AML-193 (cell line): ENCODE measurements at places on chromosomes 6 and 20.

- DNase-seq: no peak
These were observed 35.0 kb upstream of the TENT5A start for GRCh38 chr6:81787313-81788068.

- DNase-seq: no peak
These were observed at the start of gene TMEM200A for GRCh38 chr6:130365166-130366106. Gene TMEM200A (plus strand): TSS chr6:130366017. CDS start chr6:130440423, 74,406 bp downstream.

GRCh38 chr6:112149719-112150263 lies 62.4 kb downstream of the FAM229B start:
- no peak for DNase-seq

- no peak for DNase-seq
These were observed 50.0 kb downstream of the SYNJ2 start for GRCh38 chr6:158031381-158032353.

- no peak for DNase-seq
These were observed 77.6 kb downstream of the AKAP7 start for GRCh38 chr6:131212913-131213312.

DNA sequence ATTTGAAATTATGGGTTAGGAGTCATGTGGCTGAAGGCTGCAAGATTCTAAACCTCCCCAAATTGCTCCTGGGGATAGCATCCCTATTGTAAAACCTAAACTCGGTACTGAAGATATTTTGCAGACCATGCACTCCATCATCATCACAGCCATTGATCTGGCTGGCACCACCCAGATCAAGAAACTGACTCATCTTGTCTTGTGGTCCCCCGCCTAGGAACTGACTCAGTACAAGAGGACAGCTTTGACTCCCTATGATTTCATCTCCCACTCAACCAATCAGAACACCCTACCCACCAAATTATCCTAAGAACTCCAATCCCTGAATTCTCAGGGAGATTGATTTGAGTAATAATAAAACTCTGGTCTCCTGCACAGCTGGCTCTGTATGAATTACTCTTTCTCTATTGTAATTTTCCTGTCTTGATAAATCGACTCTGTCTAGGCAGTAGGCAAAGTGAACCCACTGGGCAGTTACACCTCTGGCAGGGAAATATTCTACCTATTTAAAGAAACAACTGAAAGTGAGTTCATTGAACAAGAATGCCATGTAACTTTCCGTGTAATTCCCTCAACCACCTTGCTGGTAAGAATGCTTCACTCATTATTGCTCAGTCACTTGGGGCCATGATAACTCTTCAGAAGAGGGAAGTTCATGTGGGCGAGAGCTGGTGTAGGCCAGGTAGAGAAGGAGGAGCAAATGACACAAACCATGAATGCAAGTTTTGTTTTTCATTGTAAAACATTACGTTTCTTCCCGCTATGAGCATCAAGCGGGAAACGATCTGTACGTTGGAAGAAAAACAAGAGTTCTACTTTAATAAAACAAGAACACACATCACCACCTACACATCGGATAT lies 602.9 kb upstream of the ARID1B start:
- DNase-seq: no peak

- no peak for DNase-seq
These were observed 63.8 kb downstream of the GMDS start for GRCh38 chr6:2181567-2181966.

GRCh38 chr6:39440039-39440426 lies 117.5 kb upstream of the KCNK16 start:
- no peak for DNase-seq

DNA sequence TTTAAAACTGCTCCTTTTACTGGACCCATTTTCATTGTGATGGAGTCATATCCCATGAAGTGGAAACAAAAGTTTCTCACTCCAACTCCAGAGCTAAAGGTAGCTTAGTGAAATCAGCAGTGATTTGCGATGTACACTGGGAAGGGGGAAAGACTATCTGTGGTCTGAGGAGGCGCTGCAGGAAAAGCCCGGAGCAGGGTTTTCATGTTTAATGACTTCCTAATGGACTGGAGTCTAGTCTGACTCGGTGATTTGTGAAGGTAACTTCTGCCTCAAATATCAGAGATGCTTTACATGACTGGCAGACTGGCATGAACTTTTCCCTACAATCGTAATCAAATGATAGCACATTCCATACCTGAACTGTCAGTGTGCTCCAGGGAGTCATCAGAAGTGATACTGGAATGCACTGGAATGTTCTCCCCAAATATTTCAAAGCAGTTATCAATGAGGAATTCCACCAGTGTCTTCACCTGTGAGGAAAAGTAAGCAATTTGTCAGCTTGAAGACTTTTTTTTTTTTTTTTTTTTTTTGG lies 7.0 kb downstream of the TAGAP start:
- no peak for DNase-seq

DNA sequence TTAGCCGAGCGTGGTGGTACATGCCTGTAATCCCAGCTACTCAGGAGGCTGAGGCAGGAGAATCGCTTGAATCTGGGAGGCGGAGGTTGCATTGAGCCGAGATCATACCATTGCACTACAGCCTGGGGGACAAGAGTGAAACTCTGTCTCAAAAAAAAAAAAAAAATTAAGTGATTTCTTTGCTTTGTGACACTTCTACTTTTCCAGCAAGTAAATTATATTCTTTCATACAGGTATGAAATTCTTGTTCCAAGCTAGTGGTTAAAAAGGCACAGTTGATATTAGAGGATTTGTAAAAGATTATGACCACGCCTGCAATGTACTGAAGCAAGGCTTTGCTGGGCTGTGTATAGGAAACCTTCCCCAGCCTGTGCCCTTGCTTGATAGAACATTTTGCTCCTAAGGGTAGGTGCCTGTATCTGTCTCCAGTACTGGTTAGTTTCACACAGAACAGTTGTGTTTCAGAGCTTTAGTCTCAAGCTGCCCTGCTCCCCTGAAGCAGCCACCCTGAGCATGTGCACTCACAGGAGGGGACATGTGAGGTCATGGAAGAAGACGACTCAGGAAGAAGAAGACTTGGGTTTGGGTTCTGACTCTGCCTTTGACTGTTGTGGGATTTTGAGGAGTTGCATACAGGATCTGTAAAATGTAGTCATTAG lies 10.2 kb downstream of the PTPN1 start:
- no peak for DNase-seq

DNA sequence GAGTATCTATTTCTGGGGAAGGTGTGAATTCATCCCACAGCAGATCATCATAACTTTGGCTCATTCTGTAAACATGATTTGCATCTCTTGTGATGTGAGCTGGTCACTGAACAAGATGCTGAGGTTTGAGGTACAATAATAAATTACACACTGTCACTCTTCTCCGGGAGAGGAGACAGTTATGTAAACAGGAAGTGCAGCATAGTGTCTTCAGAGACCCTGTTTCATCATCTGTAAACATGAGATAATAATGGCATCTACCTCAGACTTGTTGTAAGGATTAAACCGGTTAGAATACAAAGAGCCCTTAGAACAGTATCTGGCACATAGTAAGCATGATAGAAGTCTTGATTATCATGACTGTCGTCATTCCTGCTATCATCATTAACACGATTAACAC lies 125.2 kb downstream of the TBC1D7 start:
- no peak for DNase-seq
